ENCODE measurements at places on chromosomes 3 and 15.
A peak's percentile ranks its signal among the peaks of the same experiment; 100 is the strongest.

GRCh38 chr15:31439328-31439727 is 112.7 kb downstream of the KLF13 start:
- peak; percentile 66 for DNase-seq

- DNase-seq = no peak
Measured at GRCh38 chr3:54533856-54534255, 394.0 kb downstream of the LRTM1 start.

DNA sequence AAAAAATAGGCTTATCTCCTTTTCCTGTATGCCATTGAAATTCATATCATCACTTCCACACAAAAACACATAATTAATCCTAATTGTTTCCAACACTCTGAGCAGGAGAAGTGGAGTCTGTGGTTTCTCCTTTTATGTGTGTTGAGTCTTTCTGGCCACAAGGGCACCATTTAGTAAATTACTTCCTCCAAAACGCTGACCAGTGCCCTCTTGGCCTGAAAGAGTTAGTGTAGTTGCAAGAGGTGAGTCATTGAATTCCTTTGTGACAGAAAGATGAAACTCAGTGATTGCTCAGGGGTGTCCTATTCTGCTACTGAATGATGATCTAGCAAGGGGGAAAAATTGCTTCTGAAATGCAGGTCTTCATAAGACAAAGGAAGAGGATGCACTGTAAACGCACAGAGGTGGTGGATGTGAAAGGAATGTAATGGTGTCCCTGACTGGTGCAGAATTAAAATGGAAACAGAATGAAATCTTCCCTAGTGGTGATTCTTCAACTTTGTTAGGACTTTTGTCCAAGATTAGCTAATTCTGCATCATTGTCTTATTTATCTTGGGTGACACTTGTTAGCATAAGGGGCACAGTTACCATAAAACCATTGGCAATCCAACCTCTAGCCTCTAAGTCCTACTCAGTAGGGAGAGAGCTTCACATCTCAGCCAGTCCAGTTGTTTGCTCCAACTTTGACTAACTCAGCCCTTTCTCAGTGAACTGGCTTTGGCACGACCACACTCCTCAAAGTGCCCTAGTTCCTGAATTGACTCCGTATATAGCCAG is 208.4 kb upstream of the NANOGP8 start:
- no peak for DNase-seq

DNA sequence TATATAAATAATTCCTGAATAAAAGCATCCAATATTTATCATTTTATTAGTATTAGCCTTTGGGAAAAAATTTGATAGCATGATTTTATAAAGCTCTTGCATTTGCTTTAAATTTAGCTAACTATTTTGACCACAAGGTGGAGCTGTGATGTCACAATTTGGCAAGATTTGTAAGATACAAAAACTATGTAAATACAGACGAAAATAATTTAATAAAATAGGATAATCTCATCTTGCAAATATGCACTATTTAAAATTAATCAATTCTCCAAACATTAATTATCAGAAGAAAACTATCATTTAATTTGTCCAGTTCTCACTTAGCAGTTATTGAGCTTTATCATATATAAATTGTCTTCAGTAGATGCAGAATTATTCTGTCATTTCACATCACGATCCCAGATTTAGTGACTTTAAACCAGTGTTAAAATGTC is 95.4 kb downstream of the PLOD2 start:
- DNase-seq = no peak

Measured in stimulated activated effector memory CD8-positive, alpha-beta T cell treated with anti-CD3 and anti-CD28 coated beads, Interleukin-12 subunit alpha, Interleukin-12 subunit beta, amount 100 ng/mL, for 72 hours (primary cell).